ENCODE measurements at places on chromosomes 3 and 15. TPM values are rescaled to one million over a fixed set of nuclear protein-coding genes. Genes with fewer than 3 reads are reported as not detected.

Gene MME
- 1.7 TPM for total RNA-seq

Gene MESP1
- not detected for total RNA-seq

Gene FBLN2
- 0.73 TPM for total RNA-seq

Gene DLL4
- not detected for total RNA-seq

Gene CHRNA3
- total RNA-seq, result not detected
